ENCODE measurements at places on chromosomes 1 and 21.

DNA sequence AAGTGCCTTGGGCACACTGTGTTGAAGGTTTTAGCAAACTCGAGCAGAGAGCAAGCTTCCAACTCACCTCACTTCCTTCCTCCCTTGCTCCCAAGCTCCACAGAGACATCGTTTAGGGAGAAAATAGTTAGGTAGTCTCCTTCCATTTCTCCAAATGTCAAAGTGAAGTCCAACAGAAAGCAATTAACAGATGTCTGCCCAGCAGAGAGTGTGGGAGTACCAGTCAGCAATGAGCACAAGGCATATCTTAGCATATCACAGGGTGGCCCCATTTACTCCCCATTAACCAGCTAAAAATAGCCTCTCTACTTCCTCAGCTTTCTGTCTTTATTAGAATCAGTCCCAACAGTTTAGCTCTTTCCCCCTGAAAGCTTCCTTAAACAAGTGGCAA is 334.2 kb upstream of the CAMK1G start:
- DNase-seq, result no peak

- DNase-seq, result peak; percentile 55
Measured at GRCh38 chr1:9181990-9182783, 52.4 kb upstream of the H6PD start.

DNA sequence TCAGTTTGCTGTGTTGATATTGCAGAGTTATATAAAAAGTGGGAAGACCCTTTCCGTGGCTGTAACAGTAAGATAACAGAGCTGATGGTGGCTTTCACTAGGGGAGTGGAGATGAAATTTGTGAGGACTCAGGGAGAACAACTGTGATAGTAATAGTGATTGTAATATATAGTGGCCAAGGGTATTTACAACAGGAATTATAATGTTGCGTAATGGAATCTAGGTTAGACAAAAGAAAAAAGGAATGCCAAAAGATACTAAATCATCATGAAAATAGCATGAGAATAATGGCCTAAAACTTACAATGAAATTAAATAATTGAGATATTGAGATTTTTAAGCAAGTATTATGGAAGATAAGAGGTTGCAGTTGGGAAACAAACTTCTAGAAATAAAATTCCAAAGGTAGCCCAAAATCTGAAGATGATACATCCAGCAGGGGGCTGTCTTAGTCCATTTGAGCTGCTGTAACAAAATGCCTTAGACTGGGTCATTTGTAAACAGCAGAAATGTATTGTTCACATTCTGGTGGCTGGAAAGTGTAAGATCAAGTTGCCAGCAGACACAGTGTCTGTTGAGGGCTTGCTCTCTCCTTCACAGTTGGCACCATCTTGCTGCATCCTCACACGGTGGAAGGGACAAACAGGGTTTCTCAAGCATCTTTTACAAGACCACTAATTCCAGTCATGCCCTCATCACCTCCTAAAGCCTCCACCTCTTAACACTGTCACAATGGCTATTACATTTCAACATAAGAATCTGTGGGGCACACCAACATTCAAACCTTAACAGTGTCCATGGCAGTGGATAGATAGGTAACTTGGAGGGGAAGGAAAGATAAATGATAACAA is 711.2 kb downstream of the MRPL39 start:
- DNase-seq, result no peak

DNA sequence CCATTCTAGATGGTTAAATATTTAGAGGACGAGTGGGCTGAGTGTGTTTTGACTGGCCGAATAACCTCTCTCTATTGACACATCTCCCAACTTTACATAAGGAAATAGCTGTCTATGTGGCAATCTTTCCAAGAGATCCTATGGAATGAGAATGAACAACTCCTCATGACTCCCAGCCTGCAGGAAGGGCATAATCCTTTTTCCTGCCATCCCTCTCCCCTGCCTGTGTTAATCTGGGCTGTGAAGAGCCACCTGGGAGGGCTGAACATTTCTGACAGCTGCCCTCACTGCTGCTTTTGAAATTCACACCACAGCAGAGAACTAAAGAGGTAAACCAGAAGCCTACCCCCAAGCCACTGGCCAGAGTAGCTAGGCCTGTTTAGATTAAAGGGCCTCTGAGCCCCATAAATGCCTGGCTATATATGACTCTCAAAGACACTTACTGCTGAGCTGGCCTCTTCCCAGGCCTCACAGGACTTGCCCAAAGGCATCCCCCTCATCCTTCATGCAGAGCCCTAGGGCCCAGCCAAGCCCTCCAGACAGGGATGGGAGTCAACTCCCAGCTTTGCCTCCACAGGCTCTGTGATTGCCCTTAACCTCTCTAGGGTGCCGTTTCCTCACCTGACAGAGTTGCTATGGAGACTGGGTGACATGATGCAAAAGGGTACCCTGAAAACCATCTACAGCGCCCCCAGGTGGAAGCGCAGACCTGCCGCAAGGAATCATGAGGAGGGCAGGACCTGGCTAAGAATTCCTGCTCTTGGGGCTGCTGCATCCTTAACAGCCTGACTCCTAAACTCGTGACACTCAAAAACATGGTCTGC is 42.0 kb upstream of the LDLRAP1 start:
- DNase-seq, result peak; percentile 54

DNA sequence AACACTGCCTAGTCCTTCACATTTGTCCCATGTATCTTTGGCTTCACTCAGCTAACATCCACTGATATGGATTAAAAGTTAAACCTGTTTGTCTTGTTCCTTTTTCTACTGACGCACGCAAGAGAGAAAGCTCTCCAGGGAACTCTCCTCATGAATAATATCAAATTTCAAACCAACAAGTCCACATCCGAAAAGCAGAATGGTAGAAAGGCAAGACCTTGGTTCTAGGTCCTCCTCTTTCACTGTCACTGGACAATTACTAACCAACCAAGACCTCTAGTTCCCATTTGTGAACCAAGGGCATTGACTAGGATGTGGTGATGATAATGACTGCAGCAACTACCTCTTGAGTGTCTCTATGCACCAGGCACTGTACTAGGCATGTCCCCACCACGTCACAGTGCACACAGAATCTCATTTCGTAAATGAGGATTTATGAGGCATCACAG is 8.4 kb downstream of the PLPP3 start:
- DNase-seq, result no peak

DNA sequence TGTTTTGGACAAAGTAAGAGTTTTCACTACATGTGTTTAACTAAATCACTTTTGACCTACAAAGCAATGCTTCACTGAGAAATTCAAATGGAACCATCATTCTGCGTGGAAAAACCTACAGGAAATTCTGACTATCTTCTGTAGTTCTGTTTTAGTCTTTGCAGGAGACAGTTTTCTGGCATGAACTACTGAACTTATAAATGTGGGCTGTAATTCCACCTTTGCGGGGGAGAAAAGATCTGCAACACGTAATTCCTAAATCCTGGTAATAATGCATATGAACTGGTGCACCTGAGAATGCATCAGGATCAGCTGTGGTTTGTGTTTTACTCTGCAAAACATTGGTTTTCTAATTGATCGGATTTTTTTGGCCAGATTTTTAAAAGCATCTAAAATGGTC is 106.0 kb downstream of the VPS13D start:
- no peak for DNase-seq

- DNase-seq, result no peak
Measured at GRCh38 chr1:93623875-93624274, 57.8 kb downstream of the BCAR3 start.

- no peak for DNase-seq
Measured at GRCh38 chr1:202197653-202198365, 4.2 kb downstream of the LGR6 start.

DNA sequence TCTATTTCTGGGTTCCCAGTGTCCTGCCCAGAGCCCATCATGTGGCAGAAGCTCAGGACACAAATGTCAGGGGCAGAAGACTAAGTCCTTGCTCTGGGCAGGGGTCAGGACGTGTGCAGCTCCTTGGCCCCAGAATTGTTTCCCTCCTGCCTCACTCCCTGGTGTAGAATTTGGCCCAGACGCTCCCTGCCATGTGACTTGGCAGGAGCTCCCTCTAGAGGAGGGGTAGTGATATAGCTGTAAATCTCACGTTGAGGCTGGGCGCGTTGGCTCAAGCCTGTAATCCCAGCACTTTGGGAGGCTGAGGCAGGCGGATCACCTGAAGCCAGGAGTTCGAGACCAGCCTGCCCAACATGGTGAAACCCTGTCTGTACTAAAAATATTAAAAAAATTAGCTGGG is 91.2 kb downstream of the UBIAD1 start:
- DNase-seq, result no peak

DNA sequence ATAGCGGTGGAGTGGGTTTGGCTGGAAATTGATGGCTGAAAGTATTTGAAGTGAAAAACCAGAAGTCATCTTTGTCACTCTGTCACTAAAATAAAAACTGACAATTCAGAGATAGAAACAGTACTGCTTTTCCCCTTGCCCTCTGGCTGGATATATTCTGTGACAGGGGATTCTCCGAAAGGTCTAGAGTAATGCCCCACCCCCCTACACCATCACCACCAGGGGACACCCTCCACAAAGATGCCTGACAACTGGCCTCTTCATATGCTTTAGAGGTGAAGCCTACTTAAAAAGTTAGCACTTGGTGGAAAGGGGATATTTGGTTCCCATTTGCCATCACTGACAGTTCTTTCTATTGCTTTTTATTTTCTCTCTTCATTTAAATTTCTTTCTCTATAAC is 73.5 kb downstream of the SGIP1 start:
- no peak for DNase-seq

DNA sequence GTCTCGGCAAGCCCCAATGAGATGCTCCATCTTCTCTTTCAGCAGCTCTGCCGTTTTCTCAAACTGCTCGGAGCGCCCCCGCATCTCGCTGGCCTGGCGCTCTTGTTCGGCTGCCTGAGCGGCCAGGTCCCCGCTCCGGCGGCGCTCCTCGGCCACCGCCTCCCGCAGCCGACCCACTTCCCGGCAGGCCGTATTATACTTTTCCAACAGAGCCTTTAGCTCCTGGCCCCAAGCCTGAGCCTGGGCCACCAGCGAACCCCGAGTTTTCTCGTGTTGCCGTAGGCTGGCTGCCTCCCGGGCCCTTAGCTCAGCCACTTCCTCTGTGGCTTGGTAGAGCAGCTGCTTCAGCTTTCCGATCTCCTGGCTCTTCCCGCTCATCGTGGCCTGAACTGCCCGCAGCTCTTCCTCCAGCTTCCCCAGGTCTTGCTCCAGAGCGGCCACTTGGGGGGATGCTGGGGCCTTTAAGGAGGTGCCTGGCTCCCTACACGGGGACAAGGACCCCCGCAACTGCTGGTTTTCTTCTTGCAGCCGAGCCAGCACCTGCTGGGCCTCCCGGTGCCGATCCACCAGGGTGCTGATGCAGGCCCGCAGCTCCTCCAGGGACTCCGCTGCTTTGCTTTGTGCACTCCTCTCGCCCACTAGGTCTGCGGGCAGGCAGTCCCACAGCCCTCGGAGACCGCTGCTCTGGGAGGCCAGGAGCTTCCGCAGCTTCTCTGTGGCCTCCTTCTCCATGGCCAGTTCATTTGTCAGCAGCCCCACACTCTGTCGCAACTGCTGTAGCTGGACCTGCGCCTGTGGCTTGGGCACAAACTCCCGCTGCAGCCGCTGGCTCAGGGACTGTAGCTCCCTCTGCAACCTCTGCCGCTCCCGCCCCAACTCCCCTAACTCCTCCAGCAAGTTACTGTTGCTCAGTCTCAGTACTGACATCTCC is 13.4 kb upstream of the PIAS3 start:
- peak; percentile 44 for DNase-seq

DNA sequence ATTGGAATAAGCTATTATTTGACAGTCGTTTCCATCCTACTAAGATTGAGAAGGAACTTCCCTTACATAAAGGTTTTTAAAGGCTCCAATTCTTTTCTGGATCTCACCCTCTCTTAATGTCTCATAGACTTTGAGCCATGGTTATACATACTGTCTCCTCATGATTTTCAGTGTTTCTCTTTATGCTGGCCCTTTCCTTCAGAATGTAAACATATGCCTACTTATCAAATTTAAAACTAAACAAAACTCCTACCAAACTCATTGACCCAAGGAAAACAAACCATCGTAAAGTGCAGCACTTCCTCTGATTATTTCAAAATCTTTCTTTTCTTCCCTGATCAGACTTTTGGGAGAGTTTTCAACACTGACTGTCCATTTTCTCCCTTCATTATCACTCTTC is 163.4 kb upstream of the DPYD start:
- no peak for DNase-seq

- DNase-seq, result peak; percentile 92
Measured at GRCh38 chr1:43545695-43546387, 15.2 kb downstream of the PTPRF start.

GRCh38 chr1:203649551-203649998 is 22.9 kb downstream of the ATP2B4 start:
- no peak for DNase-seq

DNA sequence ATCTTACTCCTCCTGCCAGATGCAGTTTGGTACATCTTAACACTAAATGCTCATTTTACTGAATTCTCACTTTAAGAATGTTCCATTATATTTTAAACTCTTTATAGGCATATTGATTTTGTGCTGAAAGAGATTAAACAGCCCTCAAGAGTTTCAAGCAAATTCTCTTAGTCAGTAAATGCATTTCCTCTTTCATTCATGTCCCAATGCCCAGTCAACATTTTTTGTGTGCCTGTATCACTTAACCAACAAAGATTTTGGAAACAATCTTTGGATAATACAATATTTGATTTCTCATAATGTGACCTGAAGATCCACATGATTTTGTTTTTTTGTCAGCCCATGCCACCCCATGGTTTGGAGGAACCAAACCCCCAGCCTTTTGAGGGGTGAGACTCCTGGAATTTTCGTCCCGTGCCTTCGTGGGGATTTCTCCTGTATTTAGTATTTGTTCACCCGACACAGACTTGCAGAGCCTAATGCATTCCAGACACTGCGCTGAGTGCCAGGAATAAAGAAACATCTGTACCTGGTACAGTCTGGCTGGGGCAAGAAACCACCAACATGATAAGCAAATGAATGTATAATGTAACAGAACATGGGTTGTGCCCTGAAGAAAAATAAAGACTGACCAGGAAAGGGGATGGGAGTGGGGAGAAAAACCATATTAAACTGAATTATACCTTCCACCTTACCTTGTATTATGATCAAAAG is 47.1 kb upstream of the ETS2 start:
- no peak for DNase-seq

DNA sequence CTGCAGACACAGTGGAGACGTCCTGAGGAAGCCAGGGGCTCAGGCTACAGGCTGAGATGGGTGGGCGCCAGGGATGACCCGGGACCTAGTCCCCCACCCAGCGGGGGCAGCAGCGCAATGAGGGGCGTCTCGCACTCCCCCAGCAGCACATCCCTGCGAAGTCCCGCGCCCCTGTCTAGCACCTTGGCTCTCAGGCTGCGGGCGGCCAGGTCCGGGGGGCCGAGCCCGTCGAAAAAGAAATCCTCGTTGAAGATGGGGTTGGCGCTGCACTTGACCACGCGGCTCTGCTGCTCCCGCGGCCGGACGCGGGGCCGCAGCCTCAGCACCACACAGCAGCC is 1.8 kb downstream of the C2CD4D start:
- no peak for DNase-seq
